Stimulated activated CD8-positive, alpha-beta memory T cell treated with anti-CD3 and anti-CD28 coated beads, Interleukin-15, amount 100 ng/mL, for 1 hour (primary cell): ENCODE measurements at places on chromosomes 2 and 18.

DNA sequence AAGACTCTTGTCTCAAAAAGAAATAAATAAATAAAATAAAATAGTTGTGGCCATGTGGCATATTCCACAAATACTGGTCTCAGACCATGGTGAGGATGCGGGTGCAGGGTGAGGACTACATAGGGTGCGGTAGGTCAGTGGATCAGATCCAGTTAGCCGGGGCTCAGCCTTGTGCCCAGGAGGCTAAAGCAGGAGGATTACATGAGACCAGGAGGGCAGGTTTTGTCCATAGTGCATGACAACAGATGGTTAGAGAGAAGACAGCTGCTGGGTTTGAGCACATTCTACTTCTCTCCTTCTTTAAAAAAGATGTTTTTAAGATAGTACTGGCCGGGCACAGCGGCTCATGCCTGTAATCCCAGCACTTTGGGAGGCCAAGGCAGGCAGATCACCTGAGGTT is 12.8 kb upstream of the PSD4 start:
- no peak for DNase-seq

DNA sequence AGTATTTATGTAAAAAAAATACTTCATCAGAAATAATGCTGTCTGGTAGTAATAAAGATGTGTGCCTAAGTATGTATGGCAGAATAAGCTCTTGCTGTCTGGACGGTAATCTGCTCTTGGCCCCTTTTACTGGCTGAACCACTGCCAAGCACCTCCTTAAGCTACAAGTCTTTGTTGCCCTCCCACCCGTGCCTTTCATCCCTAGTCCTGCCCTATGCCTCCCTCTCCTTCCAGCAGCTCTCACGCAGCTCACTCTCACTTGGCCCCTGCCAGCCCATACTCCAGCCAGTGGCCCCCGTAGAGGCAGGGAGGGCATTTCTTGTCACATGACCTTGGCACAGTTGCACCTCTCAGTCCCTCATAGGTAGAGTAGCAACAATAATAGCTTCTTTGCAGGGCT is 54.5 kb upstream of the NPAS2 start:
- no peak for DNase-seq

DNA sequence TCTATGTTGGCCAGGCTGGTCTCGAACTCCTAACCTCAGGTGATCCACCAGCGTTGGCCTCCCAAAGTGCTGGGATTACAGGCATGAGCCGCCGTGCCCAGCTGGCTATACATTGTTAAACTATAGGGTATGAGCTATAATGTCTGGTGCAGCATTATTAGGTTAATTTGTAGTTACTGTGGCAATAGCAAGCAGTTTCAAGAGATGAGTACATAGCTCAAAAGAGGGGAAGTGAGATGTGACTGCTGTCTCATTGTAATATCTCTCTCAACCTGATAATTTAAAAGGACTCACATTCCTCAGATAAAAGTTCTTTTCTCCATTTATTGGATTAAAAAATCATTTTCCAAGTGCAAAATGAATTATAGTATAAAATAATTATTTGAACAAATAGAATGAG is 116.4 kb downstream of the INO80D start:
- DNase-seq = no peak

DNA sequence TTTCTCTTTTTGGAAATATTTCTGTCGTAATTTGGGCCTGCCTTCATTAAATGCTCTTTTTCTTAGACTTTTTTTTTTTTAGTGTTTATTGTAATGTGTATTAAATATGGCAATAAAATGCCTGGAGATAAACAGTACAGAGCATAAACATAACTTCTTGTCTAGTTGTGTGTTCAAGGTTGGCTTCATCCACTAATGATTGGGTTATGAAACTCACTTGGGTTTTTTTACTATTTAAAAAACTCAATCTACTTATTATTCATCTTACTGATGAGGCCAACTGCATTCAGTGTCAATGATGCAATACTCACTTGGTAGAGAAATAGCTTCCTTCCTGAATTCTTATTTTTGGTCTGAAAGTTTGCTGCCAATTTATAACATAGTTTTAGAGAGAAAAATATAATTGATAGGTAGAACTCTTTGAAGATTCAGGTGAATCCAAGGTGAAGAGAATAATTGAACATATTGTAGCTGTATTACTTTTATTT is 144.2 kb upstream of the NABP1 start:
- no peak for DNase-seq

DNA sequence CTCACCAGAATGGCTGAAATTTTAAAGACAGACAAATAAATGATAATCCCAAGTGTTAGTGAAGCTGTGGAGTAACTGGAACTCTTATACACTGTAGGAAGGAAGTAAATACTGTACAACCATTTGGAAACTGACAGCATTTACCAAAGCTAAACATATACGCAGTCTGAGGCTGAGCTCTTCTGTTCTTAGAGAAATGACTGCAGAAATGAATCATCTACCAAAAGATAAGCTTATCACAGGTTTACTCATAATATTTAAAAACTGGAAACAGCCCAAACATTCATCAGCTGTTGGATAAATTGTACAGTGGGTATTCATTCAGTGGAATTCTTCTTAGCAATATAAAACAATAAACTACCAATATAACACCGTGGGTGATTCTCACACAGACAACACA is 218.2 kb upstream of the RAB12 start:
- no peak for DNase-seq

DNA sequence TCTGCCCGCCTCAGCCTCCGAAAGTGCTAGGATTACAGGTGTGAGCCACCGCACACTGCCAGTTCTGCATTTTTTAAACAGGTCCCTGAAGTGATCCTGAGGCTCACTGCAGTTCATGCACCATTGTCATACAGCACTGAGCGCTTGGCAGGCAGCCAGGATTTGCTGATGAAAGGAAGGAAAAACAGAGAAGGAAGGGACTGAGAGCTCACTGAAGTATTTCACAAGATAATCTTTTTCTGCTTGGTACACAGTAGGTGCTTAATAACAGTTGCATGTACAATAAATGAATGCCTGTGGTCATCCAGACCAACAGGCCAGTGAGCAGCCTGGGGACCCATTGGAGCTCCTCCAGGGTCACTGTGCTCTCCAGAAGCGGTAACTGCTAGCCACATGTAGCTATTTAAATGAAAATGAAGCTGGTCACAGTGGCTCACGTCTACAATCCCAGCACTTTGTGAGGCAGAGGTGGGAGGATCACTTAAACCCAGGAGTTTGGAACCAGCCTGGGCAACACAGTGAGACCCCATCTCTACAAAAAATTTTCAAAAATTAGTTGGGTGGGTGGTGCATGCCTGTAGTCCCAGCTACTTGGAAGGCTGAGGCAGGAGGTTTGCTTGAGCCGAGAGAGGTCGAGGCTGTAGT is 33.1 kb upstream of the SMAD7 start:
- no peak for DNase-seq

GRCh38 chr2:70188460-70188859 is 2.4 kb downstream of the C2orf42 start:
- no peak for DNase-seq

GRCh38 chr2:189818249-189819038 is 34.2 kb downstream of the PMS1 start:
- DNase-seq = no peak

DNA sequence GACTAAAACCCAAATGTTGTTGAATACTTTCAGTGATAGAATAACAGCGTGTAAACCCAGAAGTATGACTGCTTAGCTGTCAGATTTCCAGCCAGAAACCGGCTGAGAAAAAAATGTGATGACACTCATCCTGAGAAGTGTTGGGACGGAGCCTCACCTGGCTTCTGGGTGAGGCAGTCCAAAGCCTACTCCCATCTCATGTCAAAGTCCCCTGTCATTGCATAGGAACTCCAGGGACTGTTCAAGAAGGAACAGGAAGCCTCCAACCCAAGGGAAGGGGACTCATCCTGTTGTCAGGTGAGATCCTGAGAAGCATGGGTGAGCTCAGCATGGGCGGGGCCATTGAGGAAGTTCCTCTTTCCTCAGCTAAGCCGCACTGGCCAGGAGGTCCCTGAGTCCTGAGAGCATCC is 11.3 kb upstream of the CHRNA1 start:
- DNase-seq = no peak

DNA sequence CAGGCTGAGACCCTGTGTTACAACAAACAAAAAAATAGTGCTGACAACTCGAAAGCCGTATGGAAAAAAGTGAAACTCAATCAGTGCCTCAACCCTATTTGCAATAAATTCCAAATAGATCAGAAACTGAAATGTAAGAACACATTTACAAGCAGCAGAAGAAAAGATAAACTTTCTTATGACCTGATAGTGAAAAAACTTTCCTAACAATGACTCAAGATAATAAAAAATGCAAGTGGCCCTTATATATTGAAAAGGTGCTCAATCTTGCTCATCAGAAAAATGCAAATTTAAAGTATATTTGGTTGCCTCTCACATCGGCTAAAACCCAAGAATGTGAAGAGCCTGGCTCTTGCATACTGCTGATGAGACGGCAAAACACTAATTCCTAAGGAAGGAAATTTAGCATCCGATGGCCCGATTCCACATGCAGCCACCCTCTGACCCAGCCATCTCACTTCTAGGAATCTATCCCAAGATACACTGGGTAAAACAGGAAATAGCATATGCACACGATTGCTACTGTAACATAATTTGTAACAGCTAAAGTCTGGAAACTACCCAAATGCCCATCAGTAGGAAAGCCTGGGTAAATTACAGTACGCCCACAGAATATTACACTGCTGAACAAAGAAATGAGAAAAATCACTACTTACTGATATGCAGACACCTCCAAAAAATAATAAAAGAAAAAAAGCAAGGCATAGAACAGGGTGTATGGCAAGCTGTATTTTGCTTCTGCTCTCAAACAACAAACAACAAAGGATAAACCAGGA is 56.8 kb downstream of the HDLBP start:
- DNase-seq = no peak

DNA sequence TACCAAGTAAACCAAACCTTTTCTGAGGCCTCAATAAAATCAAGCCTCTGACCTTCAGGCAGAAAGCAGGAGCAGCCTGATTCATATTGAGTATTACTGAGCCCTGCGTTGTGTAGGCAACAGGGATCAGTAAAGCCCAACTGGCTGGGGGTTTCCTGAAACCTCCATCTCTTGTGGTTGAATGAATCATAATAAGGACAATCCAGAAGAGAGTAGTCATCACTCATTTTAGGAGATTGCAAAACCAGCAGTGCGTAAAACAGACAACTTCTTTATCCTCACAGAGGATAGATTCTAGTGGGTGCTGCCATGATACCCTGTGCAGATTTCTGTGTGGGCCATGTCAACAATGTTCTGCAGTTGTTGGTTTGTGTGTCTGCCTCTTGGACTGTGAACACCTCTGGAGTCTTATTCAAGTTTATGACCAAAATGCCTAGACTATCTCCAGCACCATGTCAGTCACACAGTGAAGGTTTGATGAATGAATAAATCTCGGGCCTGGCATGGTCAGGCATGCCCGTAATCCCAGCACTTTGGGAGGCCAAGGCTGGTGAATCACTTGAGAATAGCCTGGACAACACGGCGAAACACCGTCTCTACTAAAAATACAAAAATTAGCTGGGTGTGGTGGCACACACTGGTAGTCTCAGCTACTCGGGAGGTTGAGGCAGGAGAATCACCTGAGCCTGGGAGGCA is 51.8 kb upstream of the RAB27B start:
- DNase-seq = no peak

GRCh38 chr2:207132019-207132418 is 33.7 kb downstream of the KLF7 start:
- DNase-seq = no peak

DNA sequence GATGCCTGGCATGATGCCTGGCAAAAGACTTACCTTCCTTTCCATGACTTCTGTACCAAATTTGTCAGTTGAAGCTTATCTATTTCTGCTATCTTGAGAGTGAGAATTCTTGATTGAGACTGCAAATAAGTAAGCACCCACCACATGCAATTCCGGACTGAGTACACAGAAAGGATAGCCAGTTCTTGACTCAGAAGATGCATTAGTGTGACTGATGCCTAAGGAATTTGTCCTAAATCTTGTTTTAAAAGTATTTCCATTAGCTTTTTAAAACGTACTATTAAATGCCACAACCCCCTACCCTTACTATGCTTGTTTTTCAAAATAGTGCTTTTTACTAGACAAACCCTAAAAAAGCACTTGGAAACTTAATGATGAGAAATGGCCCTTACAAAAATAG is 545 bp downstream of the MPP4 start:
- DNase-seq = no peak

GRCh38 chr18:24695168-24695567 is 234.7 kb downstream of the HRH4 start:
- DNase-seq = no peak

DNA sequence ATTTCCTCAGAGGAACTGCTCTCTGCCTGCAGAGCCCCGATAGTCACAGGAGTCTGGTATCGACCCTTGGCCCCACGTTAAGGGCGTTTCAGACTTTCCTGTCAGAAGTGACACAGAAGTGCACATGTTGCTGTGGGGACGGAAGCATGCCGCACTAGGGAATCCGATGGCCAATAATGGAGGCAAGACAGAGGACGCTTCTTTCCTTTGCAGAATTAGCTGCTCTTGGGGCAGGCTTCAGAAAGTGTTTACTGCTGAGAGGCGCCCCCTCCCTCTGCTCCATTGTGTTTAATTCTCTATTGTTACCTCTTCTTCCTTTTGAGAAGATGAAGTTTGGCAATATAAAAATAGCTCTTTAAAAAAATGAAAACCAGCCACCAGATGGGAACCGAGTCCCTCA is 118.6 kb upstream of the EML6 start:
- DNase-seq = no peak

DNA sequence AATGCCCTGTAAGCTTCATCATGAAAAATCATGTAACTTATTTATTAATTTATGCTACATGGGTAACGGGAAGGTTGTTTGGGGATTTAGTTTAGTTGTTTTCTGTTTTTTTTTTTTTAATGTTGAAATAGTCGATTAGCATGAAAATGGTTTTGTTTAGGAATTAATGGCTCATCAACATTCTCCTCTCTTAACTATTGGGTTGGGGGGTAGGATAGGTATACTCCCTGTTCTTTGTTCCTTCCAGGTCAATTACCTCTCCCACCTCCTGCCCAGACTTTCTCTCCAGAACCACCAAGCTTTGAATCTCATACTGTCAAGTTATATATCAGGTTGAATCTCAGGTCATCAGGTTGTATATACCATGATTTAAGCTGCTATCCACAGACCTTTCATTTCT is 568.7 kb upstream of the DSEL start:
- DNase-seq = no peak
